ENCODE measurements at places on chromosomes 3 and 15. TPM values are rescaled to one million over a fixed set of nuclear protein-coding genes. Genes with fewer than 3 reads are reported as not detected.

Gene IRAK2
- 12.7 TPM for total RNA-seq

Gene KBTBD13
- not detected for total RNA-seq

DNA sequence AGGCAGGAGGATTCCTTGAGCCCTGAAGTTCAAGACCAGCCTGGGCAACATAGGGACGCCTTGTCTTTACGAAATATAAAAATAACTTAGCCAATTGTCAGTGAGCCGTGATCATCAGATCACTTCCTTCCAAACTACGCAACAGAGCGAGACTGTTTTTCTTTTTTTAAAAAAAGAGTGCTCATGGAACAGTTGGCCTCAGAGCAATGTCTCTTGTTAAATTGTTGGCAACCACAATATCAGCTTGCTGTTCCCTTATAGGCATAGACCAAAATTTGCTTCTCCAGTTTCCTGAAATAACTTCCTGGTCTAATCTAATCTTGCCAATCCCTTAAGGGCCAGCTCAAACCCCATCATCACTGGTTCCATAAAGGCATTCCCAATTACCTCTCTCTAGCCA is 93.3 kb upstream of the SLC4A7 start:
- DNase-seq: no peak

- no peak for DNase-seq
Observed at GRCh38 chr3:126049289-126050049, 34.5 kb downstream of the SLC41A3 start.

GRCh38 chr3:124131580-124131979 is 139.7 kb upstream of the ROPN1 start:
- DNase-seq: no peak

DNA sequence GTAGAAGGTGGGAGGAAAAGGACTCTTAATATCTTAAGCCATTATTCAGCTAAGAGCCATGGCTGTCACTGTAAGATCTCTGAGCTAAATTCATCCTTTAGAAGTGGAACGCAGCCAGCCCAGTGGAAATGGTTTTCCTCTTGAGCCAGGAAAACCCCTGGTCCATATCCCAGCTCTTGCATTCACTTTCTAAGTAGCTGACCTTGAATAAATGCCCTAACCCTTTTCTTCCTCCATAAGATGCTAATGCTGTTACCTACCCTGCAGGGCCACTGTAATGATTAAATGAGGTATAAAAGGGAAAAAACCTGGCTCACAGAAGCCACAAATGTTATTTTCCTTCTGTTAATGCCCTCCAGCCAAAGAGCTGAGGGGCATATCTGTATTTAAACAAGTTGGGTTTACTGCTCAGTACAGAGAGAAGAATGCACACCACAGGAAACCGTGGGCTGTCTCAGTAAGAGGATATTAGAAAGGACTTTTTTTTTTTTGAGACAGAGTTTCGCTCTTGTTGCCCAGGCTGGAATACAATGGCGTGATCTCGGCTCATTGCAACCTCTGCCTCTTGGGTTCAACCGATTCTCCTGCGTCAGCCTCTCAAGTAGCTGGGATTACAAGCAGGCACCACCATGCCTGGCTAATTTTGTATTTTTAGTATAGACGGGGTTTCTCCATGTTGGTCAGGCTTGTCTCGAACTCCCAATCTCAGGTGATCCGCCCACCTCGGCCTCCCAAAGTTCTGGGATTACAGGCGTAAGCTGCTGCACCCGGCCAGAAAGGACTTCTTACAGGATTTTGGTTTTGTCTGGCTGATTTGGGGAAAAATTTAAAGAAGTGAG is 6.8 kb downstream of the UBL7 start:
- peak; percentile 49 for DNase-seq

- DNase-seq: no peak
Observed at GRCh38 chr3:24734019-24734418, 239.4 kb upstream of the THRB start.

- no peak for DNase-seq
Observed at GRCh38 chr3:160286231-160286630, 61.0 kb downstream of the C3orf80 start.

GRCh38 chr15:52422001-52422400 is 106.7 kb downstream of the MYO5A start:
- no peak for DNase-seq

DNA sequence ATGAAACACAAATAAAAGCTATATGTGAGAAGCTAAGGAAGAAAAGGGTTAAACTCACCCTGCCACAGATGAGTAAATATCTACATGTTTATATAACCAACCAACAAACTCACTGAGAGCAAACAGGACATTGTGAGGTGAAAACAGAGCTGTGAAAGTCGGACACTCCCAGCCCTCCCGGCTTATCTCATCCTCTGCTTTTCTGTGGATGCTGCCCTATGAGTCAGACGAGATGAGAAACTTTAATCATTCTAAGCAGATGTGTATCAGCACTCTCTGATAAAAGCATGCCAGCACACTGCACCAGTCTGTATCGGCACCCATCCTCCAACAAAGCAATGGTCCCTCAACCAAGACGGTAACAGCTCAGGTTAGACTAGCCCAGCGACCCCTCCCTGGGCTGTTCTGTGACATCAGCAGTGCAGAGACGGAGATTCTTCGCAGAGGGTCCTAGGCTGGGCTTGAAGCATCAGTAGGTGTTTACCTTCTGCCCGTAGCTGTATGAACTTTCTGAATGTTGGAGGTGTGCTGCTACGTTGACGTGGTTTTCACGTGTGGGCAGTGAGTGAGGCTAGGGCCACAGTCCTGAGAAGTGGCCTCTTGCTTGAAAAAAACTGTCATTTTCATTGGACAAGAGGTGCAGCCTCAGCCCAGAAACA is 119.8 kb upstream of the ALDH1A3 start:
- peak; percentile 78 for DNase-seq
